ENCODE measurements at places on chromosomes 1 and 21.

DNA sequence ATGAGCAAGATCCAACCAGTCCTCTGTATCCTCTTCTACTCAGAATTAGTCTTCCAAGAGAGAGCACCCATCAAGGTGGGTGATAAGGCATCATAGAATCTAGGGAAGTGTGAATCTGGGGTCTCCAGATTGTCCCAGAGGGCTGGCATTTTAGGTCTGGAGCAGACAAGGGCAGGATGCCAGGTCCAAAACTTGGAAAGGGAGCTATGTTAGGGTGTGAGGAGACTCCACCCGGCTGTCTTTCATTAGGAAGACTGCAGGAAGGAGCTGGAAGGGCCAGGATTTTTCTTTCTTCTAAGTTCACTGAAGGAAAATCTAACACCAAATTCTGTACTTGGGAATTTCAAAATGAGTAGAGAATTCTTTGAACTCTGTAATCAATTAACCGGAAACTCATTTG is 86.1 kb upstream of the BMP8A start:
- DNase-seq = no peak
- H3K27ac ChIP-seq = peak overlapping the region; percentile 93
- H3K4me3 ChIP-seq = no peak overlapping the region
- H3K4me1 ChIP-seq = peaks cover 44% of the 10 kb centered on the region
- H3K36me3 ChIP-seq = no peaks in the 10 kb centered on the region

DNA sequence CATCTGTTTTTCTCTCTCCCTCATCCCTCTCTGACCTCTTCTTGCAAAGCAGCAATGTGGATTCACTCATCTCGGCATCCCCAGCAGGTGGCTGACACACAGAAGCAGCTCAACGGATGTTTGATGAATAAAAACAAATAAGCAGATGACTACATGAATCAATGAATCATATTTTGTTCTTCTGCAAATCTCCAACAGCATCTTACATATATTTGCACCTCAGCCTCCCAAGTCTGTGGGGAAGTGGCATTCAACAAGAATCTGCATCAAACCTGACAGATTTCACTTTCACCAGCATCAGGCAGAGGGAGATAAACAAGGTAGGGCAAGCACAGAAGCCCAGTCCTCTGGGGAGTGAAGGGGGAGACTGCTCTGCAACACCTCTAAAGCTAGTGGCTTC is 34.0 kb downstream of the CAPN8 start:
- H3K4me1 ChIP-seq = no peaks in the 10 kb centered on the region
- no peak for DNase-seq
- no peak overlapping the region for H3K4me3 ChIP-seq
- H3K27ac ChIP-seq = no peak overlapping the region

- peak overlapping the region; percentile 61 for H3K4me3 ChIP-seq
- DNase-seq = no peak
- H3K27me3 ChIP-seq = no peaks in the 10 kb centered on the region
- peaks cover 19% of the 10 kb centered on the region for H3K36me3 ChIP-seq
- H3K27ac ChIP-seq = peak overlapping the region; percentile 81
Measured at GRCh38 chr1:169367096-169367685, 406 bp downstream of the NME7 start.

DNA sequence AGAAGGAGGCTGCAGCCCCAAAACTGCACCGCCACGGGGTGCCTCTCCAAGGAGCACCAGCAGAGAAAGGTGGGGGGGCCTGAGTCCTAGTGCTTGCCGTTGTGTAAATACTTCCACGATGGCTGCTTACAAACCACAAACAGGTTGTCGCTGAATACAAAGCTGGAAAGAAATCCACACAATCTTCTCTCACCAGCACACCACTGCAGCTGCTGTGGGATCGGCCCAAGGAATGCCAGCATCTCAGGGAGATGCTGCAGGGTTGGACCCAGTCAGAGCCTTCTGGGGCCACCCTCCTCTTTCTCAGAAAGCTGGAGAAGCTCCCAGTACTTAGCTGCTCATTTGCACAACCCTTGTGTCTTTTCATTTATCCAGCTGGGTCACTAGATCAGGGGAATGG is 3.0 kb upstream of the S100A14 start:
- H3K27me3 ChIP-seq = no peaks in the 10 kb centered on the region
- H3K36me3 ChIP-seq = peaks cover 12% of the 10 kb centered on the region
- H3K4me3 ChIP-seq = no peak overlapping the region
- no peak for DNase-seq
- peaks cover 22% of the 10 kb centered on the region for H3K4me1 ChIP-seq
- no peak overlapping the region for H3K27ac ChIP-seq

DNA sequence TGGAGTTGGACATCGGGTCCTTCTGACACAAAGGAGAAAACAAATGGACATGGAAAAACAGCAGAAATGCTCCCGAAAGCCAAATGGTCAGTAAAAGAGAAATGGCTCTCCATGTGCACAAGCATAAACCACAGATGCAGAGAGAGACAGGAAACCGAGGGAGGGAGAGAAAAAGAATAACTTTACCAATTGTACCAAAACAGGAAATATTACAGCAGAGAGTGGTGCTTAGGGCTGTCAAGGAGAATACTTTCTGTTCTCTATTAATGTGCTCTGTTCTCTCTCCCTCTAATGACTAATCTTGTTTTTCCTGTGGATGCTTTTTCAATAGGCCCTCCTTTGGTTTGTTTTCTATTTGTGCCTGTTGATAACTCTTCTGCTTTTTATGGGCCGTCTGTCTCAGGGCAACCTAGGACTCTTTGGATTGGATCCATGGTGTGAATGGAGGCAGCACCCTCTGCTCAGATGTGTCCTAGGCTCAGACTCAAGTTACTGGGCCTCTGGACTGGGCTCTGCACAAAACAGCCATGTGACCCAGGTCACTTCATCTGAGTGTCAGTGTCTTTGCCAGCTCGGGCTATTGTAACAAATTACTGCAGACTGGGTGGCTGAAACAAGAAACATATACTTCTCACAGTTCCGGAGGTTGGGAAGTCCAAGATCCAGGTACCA is 663.0 kb downstream of the NPHP4 start:
- DNase-seq = no peak
- H3K4me3 ChIP-seq = no peak overlapping the region
- no peaks in the 10 kb centered on the region for H3K36me3 ChIP-seq
- no peaks in the 10 kb centered on the region for H3K27me3 ChIP-seq
- no peaks in the 10 kb centered on the region for H3K4me1 ChIP-seq

DNA sequence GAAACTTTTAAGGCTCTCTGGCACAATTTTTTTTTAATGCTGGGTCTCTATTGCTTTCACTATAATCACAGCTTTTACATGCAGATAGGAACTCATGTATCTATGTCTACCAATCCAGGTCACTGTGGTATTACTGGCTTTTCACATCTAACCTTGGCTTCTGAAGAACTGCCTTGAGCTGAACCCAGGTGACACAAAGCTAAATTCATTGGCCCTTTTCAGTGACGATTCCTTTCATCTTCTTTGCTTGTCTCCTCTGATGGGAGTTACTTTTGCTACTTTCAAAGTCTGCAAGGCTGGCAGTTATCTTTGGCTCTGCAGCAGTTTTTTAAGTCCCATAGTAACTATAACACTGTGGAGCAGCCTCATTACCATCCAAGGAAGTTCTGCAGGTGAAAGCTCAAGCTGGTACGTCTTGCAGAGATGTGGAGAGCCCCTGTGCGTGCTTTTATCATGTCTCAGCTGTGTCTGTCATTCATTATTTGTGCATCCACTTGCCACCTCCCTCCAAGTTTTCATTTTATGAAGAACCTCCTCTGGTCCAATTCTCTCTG is 364.3 kb downstream of the VAV3 start:
- H3K4me3 ChIP-seq = no peak overlapping the region
- no peaks in the 10 kb centered on the region for H3K27me3 ChIP-seq
- H3K27ac ChIP-seq = no peak overlapping the region
- no peak for DNase-seq
- H3K4me1 ChIP-seq = no peaks in the 10 kb centered on the region

DNA sequence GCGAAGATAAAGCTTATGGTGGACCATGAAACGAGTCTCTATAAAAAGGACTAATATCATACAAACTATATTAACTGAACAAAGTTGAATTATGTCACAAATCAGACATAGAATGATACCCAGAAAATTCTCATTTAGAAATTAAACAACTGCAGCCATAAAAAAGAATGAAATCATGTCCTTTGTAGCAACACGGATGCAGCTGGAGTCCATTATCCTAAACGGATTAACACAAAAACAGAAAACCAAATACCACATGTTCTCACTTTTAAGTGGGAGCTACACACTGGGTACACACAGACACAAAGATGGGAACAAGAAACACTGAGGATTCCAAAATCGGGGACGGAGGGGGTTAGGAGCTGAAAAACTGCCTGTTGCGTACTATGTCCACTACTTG is 11.5 kb downstream of the COP1 start:
- H3K4me3 ChIP-seq = no peak overlapping the region
- H3K4me1 ChIP-seq = peaks cover 37% of the 10 kb centered on the region
- H3K27me3 ChIP-seq = no peaks in the 10 kb centered on the region
- no peak overlapping the region for H3K27ac ChIP-seq

GRCh38 chr1:206734499-206735142 is 36.0 kb upstream of the IL19 start:
- no peaks in the 10 kb centered on the region for H3K27me3 ChIP-seq
- DNase-seq = no peak
- no peak overlapping the region for H3K4me3 ChIP-seq
- H3K27ac ChIP-seq = no peak overlapping the region
- peaks cover 46% of the 10 kb centered on the region for H3K36me3 ChIP-seq

- no peaks in the 10 kb centered on the region for H3K36me3 ChIP-seq
- H3K27ac ChIP-seq = peak within 1 kb of the TSS; percentile 65
- no peaks in the 10 kb centered on the region for H3K27me3 ChIP-seq
- DNase-seq = peak; percentile 50
- H3K4me3 ChIP-seq = peak within 1 kb of the TSS; percentile 62
Measured at GRCh38 chr1:232805269-232806185, at the start of gene MAP10. Gene MAP10 (plus strand): TSS chr1:232805416. CDS start chr1:232805450, 34 bp downstream.

GRCh38 chr1:199766218-199766792 is 261.2 kb upstream of the NR5A2 start:
- H3K4me3 ChIP-seq = no peak overlapping the region
- H3K27me3 ChIP-seq = no peaks in the 10 kb centered on the region
- no peaks in the 10 kb centered on the region for H3K4me1 ChIP-seq
- no peak overlapping the region for H3K27ac ChIP-seq

DNA sequence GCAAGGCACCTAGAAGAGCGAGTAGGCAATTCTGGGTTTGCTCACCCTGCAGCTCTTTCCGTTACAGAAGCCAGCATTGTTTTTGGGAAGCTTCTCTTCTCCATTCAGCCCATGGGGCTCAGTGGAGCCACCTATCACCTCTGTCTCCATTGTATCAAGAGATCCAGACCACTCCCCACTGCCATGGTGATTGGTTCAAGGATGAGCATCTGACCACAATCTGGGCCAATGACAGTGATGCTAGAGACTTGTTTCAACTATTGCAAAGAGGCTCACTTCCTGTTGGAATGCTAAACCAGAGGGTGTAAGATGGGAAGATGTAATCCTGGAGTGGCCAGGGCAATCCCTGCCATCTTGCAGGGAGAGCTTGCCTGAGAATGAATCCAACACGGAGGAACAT is 6.6 kb downstream of the SPATA21 start:
- no peak for DNase-seq
- no peak overlapping the region for H3K4me3 ChIP-seq
- no peaks in the 10 kb centered on the region for H3K36me3 ChIP-seq
- H3K4me1 ChIP-seq = no peaks in the 10 kb centered on the region
- peaks cover 6% of the 10 kb centered on the region for H3K27me3 ChIP-seq

DNA sequence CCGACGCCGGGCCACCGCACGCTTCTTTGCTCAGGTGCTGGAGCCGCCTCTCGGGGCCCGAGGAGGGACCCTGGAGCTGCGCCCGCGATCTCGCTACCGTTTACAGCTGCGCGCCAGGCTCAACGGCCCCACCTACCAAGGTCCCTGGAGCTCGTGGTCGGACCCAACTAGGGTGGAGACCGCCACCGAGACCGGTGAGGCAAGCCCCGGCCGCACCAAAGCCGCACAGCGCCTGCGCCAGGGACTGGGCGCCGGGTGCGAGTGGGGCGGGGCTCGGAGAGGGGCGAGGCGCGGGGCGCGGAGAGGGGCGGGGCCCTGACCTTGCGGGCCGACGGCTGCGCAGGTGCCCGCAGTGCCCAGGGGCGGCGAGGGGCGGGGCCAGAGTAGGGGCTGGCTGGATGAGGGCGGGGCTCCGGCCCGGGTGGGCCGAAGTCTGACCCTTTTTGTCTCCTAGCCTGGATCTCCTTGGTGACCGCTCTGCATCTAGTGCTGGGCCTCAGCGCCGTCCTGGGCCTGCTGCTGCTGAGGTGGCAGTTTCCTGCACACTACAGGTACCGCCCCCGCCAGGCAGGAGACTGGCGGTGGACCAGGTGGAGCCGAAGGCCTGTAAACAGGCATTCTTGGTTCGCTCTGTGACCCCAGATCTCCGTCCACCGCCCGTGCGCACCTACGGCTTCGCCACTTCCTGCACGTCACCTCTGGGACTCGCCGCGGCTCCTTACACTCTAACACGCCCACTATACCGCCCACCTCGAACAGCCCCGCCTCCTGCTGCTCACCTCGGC is 9.8 kb upstream of the CDC20 start:
- peak overlapping the region; percentile 86 for H3K27ac ChIP-seq
- H3K4me3 ChIP-seq = peak overlapping the region; percentile 59
- H3K36me3 ChIP-seq = no peaks in the 10 kb centered on the region
- H3K27me3 ChIP-seq = no peaks in the 10 kb centered on the region
- DNase-seq = peak; percentile 65

- no peak for DNase-seq
- no peak overlapping the region for H3K4me3 ChIP-seq
- H3K36me3 ChIP-seq = no peaks in the 10 kb centered on the region
- no peak overlapping the region for H3K27ac ChIP-seq
- peaks cover 18% of the 10 kb centered on the region for H3K4me1 ChIP-seq
Measured at GRCh38 chr1:1920608-1921458, 1.8 kb upstream of the TMEM52 start.

DNA sequence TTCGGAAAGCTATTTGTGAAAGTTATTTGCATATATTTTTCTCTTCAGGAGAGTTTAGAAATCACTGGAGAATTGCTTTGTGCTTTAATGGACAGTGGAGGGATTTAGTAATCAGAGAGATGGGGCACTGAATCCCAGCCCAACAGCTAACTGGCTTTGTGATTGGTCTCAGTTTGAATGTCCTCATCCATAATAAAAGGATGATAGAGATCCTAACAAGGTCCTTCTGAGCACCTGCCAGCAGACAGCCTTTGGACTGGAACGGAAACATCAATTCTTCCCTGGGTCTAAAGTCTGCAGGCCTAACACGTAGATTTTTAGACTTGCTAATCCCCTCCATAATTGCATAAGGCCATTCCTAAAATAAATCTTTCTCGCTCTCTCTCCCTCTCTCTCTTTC is 112.0 kb upstream of the ADAMTS5 start:
- no peaks in the 10 kb centered on the region for H3K36me3 ChIP-seq
- peaks cover 14% of the 10 kb centered on the region for H3K4me1 ChIP-seq
- DNase-seq = no peak

GRCh38 chr21:43308101-43308814 is 118.7 kb downstream of the SIK1 start:
- DNase-seq = no peak
- H3K36me3 ChIP-seq = no peaks in the 10 kb centered on the region
- no peaks in the 10 kb centered on the region for H3K27me3 ChIP-seq
- no peaks in the 10 kb centered on the region for H3K4me1 ChIP-seq

GRCh38 chr1:30420519-30421050 is 302.8 kb downstream of the MATN1 start:
- no peaks in the 10 kb centered on the region for H3K36me3 ChIP-seq
- no peaks in the 10 kb centered on the region for H3K4me1 ChIP-seq
- no peak overlapping the region for H3K4me3 ChIP-seq
- no peak overlapping the region for H3K27ac ChIP-seq
- peak; percentile 38 for DNase-seq

GRCh38 chr21:43717967-43718871 is 710 bp upstream of the PDXK start:
- no peaks in the 10 kb centered on the region for H3K27me3 ChIP-seq
- DNase-seq = no peak
- H3K36me3 ChIP-seq = no peaks in the 10 kb centered on the region
- H3K27ac ChIP-seq = peak overlapping the region; percentile 79

GRCh38 chr1:67463298-67463955 is 33.2 kb upstream of the SERBP1 start:
- H3K4me3 ChIP-seq = no peak overlapping the region
- H3K27ac ChIP-seq = peak overlapping the region; percentile 64
- H3K27me3 ChIP-seq = no peaks in the 10 kb centered on the region
